ENCODE measurements at places on chromosomes 3 and 15.
A peak's percentile ranks its signal among the peaks of the same experiment; 100 is the strongest.

DNA sequence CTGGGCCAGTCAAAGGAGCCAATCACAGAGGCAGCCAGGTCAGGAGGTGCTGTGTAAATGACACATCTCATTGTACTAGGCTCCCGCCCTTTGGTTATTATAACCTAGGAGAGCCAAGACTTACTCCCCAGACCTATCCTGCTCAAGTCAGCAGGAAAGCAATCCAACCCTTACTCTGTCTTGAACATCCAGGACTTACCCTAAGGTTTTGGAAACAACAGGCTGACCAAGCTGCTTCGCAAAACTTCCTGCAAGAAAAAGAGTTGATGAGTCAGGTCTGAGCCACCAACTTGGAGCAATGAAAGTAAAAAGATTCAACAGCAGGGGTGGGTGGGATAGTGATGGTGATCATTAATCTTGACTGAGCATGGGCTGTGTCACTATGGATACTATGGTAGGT, 144.4 kb downstream of the MYLK start:
- no peaks in the 10 kb centered on the region for H3K36me3 ChIP-seq
- peaks cover 13% of the 10 kb centered on the region for H3K27me3 ChIP-seq
- no peak overlapping the region for H3K27ac ChIP-seq

DNA sequence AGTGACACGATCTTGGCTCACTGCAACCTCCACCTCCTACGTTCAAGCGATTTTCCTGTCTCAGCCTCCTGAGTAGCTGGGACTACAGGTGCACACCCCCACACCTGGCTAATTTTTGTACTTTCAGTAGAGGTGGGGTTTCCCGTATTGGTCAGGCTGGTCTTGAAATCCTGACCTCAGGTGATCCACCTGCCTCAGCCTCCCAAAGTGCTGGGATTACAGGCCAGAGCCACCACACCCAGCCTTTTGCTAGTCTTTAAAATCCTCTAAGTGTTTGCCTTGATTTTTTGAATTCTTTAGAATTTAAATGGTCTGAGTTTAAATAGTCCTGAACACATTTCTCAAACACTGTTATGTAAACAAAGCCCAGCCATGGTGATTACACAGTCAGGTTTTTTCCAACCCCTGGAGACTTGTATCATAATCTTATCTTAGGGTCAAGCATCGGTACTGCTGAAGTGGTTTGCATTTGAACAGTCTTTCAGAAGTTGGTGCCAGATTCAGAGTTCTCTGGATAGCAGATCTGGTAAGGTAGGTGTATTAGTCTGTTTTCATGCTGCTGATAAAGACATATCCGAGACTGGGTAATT, 28.2 kb upstream of the PIAS1 start:
- H3K4me1 ChIP-seq, result peaks cover 17% of the 10 kb centered on the region
- H3K36me3 ChIP-seq, result no peaks in the 10 kb centered on the region
- H3K27me3 ChIP-seq, result no peaks in the 10 kb centered on the region
- H3K27ac ChIP-seq, result peak overlapping the region; percentile 59
- no peak overlapping the region for H3K4me3 ChIP-seq

- H3K36me3 ChIP-seq, result no peaks in the 10 kb centered on the region
- H3K27me3 ChIP-seq, result no peaks in the 10 kb centered on the region
- DNase-seq, result no peak
- no peak overlapping the region for H3K27ac ChIP-seq
Measured at GRCh38 chr3:100046986-100047385, 67.3 kb downstream of the FILIP1L start.

- no peak overlapping the region for H3K4me3 ChIP-seq
- H3K4me1 ChIP-seq, result peaks cover 16% of the 10 kb centered on the region
- no peak for DNase-seq
- no peaks in the 10 kb centered on the region for H3K27me3 ChIP-seq
- H3K36me3 ChIP-seq, result no peaks in the 10 kb centered on the region
Measured at GRCh38 chr3:27646896-27647295, 75.2 kb downstream of the EOMES start.

DNA sequence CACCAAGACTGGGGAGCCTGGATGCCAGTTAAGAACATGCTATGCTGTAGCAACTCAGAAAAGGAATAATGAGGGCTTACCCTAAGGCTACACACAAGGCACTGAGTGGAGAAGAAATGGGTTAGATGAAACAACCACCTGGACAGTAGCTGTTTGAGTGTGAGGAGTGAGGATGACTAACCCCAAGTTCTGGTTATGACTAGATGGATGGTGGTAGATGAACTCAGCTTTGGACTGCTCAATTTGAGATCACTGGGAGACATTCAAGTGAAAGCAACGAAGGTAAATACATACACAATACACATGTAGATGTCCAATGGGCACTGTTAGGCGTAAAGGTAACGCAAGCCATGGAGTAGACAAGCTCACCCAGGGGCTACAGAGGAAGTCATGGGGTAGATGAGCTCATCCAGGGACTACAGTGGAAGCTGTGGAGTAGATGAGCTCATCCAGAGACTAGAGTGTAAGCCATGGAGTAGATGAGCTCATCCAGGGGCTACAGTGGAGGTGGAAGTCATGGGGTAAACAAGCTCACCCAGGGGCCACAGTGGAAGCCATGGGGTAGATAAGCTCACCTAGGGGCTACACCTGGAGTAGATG, 98.3 kb downstream of the ANO10 start:
- no peak for DNase-seq
- no peak overlapping the region for H3K27ac ChIP-seq
- H3K4me3 ChIP-seq, result no peak overlapping the region
- H3K4me1 ChIP-seq, result peaks cover 2% of the 10 kb centered on the region

- no peak for DNase-seq
- H3K27ac ChIP-seq, result no peak overlapping the region
- peaks cover 48% of the 10 kb centered on the region for H3K27me3 ChIP-seq
- no peaks in the 10 kb centered on the region for H3K4me1 ChIP-seq
- no peaks in the 10 kb centered on the region for H3K36me3 ChIP-seq
Measured at GRCh38 chr3:10330319-10330718, 9.4 kb upstream of the SEC13 start.

GRCh38 chr3:12973827-12974226, 99.4 kb downstream of the IQSEC1 start:
- H3K36me3 ChIP-seq, result no peaks in the 10 kb centered on the region
- no peak for DNase-seq
- peaks cover 10% of the 10 kb centered on the region for H3K4me1 ChIP-seq
- H3K27me3 ChIP-seq, result peaks cover 28% of the 10 kb centered on the region

DNA sequence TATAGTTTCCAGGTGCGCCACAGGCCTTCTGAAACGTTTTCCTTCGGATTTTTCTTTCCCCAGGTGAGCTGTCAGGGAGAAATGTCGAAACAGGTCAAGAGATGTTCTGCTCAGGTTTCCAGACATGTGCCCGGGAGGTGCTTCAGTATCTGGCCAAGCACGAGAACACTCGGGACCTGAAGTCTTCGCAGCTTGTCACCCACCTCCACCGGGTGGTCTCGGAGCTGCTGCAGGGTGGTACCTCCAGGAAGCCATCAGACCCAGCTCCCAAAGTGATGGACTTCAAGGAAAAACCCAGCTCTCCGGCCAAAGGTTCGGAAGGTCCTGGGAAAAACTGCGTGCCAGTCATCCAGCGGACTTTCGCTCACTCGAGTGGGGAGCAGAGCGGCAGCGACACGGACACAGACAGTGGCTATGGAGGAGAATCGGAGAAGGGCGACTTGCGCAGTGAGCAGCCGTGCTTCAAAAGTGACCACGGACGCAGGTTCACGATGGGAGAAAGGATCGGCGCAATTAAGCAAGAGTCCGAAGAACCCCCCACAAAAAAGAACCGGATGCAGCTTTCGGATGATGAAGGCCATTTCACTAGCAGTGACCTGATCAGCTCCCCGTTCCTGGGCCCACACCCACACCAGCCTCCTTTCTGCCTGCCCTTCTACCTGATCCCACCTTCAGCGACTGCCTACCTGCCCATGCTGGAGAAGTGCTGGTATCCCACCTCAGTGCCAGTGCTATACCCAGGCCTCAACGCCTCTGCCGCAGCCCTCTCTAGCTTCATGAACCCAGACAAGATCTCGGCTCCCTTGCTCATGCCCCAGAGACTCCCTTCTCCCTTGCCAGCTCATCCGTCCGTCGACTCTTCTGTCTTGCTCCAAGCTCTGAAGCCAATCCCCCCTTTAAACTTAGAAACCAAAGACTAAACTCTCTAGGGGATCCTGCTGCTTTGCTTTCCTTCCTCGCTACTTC, 3.8 kb downstream of the BHLHE40 start:
- peaks cover 78% of the 10 kb centered on the region for H3K27me3 ChIP-seq
- no peak overlapping the region for H3K4me3 ChIP-seq
- H3K36me3 ChIP-seq, result no peaks in the 10 kb centered on the region
- no peak overlapping the region for H3K27ac ChIP-seq
- no peak for DNase-seq
- H3K4me1 ChIP-seq, result peaks cover 10% of the 10 kb centered on the region

- peaks cover 5% of the 10 kb centered on the region for H3K27me3 ChIP-seq
- no peak overlapping the region for H3K4me3 ChIP-seq
- DNase-seq, result no peak
- H3K36me3 ChIP-seq, result no peaks in the 10 kb centered on the region
- no peaks in the 10 kb centered on the region for H3K4me1 ChIP-seq
Measured at GRCh38 chr15:65213241-65213640, 2.0 kb upstream of the CILP start.

GRCh38 chr15:77981281-77982126, 96.0 kb downstream of the TBC1D2B start:
- DNase-seq, result no peak
- no peak overlapping the region for H3K27ac ChIP-seq
- H3K36me3 ChIP-seq, result no peaks in the 10 kb centered on the region

DNA sequence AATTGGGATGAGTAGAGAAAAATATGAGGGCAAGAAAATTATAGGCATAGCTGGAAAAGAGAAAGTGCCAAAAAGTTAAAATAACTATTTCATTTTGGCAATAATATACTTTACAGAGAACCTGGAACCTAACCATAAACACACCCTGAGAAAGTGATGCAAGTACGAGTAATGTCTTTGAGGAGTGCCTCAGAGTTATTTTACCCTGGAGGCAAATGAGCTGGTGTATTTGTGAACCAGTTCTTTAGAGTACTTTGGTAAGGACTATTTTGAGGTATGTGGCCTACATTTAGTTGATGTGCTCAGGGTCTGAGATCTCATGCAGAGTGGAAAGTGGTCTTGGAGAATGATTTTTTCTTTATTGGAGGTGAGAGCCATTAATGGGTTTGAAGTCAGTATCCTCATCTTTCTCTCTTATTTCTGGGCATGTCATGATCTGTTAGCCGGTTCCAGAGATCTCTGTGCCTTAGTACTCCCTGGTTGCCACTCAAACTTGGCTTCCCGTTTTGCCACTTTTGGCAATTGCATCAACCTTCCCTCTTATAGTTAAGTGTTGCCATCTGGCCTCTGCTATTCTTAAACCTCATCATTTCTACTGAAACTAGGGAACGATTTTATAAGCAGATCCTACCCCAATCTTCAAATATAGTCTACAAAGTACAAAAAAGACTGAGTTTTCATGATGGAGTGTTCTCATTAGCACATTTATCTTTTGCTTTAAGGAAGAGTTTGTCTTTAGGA, 145.7 kb downstream of the EPHA6 start:
- H3K4me1 ChIP-seq, result peaks cover 13% of the 10 kb centered on the region
- H3K27me3 ChIP-seq, result no peaks in the 10 kb centered on the region
- no peak for DNase-seq
- H3K4me3 ChIP-seq, result no peak overlapping the region
- H3K27ac ChIP-seq, result no peak overlapping the region

DNA sequence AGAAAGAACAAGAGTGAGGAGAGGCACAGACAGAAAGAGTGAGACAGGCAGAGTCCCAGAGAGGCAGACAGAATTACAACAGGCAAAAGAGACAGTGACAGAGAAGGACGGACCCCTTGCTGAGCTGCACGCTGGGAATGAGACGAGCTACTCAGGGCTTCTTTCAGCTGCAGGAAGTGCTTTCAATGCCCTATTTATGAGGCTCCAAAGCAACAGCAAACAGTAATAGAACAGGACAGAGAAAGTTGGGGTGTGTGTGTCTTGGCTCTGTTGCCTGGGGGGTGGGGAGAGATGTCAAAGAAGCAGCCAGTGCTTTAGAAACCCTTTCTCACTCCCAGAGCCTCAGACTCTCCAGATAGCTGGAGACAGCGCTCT, 502 bp upstream of the TIMP4 start:
- no peak overlapping the region for H3K4me3 ChIP-seq
- peaks cover 51% of the 10 kb centered on the region for H3K27me3 ChIP-seq
- DNase-seq, result no peak
- no peak overlapping the region for H3K27ac ChIP-seq

- no peak overlapping the region for H3K27ac ChIP-seq
- no peak overlapping the region for H3K4me3 ChIP-seq
- no peaks in the 10 kb centered on the region for H3K27me3 ChIP-seq
- H3K36me3 ChIP-seq, result peaks cover 32% of the 10 kb centered on the region
Measured at GRCh38 chr15:52246686-52247431, 48.7 kb downstream of the MYO5C start.

DNA sequence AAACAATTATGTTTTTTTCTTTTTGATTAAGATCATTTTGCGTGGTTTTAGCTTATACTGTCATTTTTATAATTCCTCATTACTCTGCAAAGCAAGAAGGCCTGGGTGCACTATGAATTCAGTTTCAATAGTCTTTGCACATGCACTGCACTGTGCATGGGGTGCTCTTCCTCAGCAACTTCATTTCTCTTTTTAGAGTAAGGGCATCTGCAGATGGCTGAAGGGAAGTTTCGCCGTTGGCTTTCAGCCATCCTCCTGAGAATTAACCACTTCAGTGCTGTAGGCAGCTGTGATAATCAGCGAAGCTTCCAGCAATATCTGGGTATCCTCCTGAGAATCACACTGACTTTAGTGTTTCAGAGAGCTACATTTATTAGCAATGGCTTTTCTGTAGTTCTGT, 284.8 kb downstream of the GBE1 start:
- no peak for DNase-seq
- no peaks in the 10 kb centered on the region for H3K27me3 ChIP-seq
- H3K36me3 ChIP-seq, result no peaks in the 10 kb centered on the region
- no peaks in the 10 kb centered on the region for H3K4me1 ChIP-seq
- no peak overlapping the region for H3K27ac ChIP-seq

GRCh38 chr3:99783011-99783573, 34.6 kb upstream of the CMSS1 start:
- no peak overlapping the region for H3K4me3 ChIP-seq
- no peaks in the 10 kb centered on the region for H3K36me3 ChIP-seq
- no peak for DNase-seq
- H3K4me1 ChIP-seq, result no peaks in the 10 kb centered on the region

DNA sequence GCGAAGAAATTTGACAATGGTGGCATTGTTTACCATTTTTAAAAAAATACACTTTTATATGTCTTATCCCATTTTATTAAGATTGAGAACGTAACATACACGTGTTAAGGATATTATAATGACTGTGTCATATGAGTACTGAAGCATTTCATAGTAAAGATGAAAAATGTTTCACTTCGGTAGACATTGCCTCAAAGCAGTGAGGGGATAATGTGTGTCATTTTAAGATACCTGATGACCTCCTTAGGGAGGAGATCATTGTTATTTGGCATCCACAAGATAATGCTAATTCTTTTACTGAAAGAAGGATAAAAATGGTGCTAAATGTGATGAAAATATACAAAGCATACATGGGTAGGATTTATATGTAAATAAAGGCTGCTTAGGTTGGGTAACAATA, 107.3 kb downstream of the STAC start:
- no peak for DNase-seq
- H3K27me3 ChIP-seq, result peaks cover 4% of the 10 kb centered on the region
- no peak overlapping the region for H3K4me3 ChIP-seq

- H3K4me3 ChIP-seq, result peak overlapping the region; percentile 82
- no peaks in the 10 kb centered on the region for H3K27me3 ChIP-seq
- peak overlapping the region; percentile 33 for H3K27ac ChIP-seq
- H3K4me1 ChIP-seq, result peaks cover 5% of the 10 kb centered on the region
- no peak for DNase-seq
- no peaks in the 10 kb centered on the region for H3K36me3 ChIP-seq
Measured at GRCh38 chr15:75348562-75349350, 1.9 kb downstream of the NEIL1 start.
